ENCODE measurements at places on chromosomes 1 and 21.

- DNase-seq, result no peak
Observed at GRCh38 chr1:11781297-11781696, 19.3 kb downstream of the C1orf167 start.

DNA sequence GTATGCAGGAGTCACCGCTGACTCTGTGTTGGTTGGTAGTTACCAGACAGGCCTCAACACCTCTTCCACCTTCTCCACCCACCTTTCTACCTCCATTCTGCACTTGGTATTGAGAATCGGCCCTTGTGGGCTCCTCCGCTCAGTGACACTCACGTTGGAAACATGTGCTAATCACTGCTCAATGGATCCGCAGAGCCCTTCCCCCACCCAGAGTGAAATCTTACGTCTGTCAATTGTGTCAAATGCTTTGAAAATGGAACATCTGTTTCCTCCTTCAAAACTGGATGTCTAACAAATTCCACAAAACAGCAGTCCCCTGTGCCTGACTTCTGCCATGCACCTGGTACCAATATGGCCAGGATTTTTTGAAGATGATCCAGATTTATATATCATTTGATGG, 65.5 kb upstream of the NRIP1 start:
- DNase-seq, result no peak

DNA sequence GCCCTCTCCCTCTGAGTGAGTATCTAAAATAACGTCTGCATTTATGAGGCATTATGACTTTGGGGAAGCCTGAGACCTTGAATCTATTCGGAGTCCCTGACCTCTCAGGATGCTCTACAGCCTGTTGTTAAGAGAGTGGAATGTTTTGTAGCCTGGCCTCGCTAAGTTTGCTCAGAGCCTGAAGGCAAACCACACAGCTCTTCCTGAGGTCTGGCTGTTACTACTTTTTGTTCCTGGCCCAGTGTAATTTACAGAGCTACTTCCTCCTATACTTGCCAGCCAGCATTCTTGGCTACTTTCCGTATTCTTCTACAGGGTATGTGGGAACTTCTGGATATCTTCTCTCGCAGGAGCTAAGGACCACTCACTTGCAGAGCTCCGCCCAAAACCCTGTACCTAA, 3.6 kb upstream of the ZMYM4 start:
- DNase-seq, result no peak

GRCh38 chr1:4674676-4675075, 20.3 kb downstream of the AJAP1 start:
- no peak for DNase-seq

GRCh38 chr1:48645883-48646282, 130.8 kb downstream of the BEND5 start:
- DNase-seq, result no peak

DNA sequence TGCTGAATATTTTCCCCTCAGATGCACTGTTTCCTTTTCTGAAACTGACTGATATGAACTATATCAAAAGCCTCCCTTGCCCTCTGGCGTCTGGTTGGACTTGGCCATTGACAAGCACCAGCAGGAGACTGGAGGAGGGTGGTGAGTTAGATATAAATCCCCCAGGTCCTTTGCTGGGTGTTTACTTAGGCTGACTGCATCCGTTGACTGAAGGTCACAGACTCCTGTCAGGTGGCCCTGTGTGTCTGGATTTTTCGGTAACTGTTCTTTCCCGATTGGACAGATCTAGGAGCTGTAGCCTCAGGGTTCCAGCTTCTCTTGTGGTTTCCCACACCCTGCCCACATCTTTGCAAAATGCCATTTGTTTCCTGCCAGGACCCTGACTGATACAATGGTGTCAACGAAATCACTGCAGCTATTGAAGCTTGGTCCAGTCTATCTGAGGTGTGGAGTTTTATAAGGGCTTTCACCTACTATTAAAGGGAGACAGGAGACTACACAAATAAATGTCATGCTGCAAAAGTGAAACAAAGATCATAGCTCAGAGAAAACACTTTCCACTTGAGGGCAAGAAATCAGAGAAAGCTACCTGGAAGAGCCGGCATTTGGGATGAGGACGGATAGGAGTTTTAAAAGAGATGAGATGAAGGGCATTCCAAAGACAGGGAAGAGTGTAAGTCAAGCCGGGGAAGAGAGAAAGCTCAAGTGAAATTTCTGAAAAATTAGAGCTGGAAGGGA, 1.5 kb upstream of the MAGI3 start:
- no peak for DNase-seq

DNA sequence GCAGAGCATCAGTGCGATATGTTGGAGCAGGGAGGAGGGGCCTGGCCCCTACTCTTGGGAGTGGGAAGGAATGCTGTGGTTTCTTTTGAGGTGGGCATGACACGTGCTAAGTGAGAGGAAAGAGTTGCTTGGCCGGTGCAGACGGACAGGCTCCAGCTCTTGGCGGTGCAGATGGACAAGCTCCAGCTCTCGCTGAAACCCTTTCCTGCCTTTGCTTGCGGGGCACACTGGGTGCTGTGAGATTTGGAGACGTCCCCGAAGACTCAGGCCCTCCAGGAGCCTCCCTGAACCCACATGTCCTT, 15.9 kb downstream of the PDXK start:
- DNase-seq, result no peak

DNA sequence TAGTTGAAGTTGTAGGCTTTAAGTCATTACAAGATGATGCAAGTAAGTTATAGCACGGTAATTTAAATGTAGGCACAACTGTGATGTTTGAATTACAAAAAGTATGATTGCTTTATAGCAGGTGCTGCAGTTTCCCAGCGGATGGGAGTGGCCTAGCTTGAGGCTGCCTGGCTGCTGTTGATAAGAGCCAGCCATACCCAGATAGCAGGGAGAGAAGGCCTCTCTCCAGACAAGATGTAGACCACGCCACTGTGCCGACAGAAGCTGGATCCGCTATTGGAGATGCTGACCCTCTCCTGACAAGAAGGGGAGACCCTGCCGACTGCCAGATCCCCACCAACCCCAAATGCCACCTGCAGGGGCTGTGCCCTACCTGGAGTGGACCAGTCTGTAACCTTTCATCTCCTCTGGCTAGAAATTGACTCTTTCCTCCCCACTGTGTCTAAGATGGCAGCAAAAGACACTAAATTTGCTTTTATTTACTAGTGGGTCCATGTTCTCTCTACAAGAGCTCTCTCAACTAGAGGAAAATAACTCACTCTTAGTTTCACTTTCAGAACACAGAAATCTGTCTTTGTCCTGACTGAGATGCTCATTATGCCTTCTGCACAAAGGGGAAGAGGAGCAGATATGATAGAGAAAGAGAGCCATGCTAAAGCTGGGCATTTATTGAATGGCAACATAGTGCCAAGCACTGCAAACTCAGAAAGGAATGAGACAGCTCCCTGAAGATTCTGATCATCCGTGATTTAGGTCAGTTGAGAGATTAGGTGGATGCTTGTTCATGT, 127.9 kb downstream of the URB2 start:
- DNase-seq, result no peak

DNA sequence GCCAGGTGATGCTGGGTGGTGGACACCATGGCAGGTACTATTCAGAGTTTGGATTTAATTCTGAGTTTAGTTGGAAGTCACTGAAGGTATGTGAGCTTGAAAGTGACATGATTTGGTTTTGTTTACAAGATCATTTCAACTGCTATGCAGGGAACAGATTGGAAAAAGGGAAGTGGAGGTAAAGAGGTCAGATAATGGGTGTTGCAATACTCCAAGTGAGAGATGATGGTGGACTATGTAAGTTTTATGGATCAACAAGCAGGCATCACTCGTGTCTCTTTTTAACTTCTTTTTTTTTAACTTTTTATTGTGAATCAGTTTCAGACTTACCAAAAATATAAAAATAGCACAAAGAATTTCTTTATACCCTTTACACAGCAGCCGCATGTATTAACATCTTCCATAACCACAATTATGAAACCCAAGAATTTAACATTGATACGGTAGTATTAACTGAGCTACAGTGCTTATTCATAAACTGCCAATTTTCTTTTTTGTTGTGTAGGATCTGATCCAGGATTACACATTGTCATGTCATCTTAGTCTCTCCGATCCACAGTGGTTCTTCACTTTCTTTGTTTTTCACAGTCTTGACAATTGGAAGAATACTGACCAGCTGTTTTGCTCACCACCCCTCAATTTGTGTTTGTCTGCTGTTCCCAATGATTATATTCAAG, 24.9 kb upstream of the NHLH2 start:
- no peak for DNase-seq

- DNase-seq, result no peak
Observed at GRCh38 chr1:53015508-53015860, 46.5 kb upstream of the PODN start.

GRCh38 chr1:25216123-25216522, 16.2 kb downstream of the SYF2 start:
- no peak for DNase-seq

- DNase-seq, result no peak
Observed at GRCh38 chr1:188937965-188938551, 1539.6 kb downstream of the BRINP3 start.

DNA sequence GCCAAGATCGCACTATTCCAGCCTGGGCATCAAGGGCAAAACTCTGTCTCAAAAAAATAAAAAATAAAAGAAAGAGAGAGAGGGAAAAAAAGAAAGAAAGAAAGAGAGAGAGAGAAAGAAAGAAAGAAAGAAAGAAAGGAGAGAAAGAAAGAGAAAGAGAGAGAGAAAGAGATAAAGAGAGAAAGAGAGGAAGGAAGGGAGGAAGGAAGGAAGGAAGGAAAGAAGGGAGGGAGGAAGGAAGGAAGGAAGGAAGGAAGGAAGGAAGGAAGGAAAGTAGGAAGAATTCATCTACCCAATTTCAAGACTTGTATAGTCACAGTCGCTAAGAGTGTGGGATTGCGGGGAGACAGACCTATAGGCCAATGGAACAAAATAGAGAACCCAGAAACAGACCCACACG, 290.6 kb downstream of the NPHP4 start:
- DNase-seq, result no peak

- no peak for DNase-seq
Observed at GRCh38 chr1:45490121-45490625, 790 bp downstream of the TESK2 start.

GRCh38 chr1:85397490-85398032, 67.4 kb downstream of the DDAH1 start:
- no peak for DNase-seq

GRCh38 chr1:161032409-161032808, 6.4 kb downstream of the TSTD1 start:
- no peak for DNase-seq

DNA sequence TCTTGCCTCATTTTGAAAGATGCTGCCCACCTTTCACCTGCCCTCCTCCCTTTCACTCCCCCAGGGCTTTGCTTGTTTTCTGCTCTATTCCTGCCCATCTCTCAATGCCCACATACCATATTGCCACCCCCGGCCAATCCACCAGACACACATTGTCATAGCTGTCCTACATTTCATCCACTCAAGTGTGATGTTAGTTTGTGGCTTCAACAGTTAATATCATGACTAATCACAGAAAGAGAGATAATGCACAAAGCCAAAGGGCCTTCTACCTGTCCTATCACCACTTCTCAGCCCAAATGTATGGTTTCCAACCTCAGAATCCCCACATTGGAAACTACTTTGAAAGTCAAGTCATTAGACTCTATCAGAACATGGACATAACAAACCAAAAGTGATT, 18.0 kb upstream of the RCSD1 start:
- no peak for DNase-seq

- no peak for DNase-seq
Observed at GRCh38 chr21:38170283-38170682, 86.5 kb upstream of the KCNJ15 start.

GRCh38 chr1:234554218-234554697, 55.7 kb downstream of the IRF2BP2 start:
- no peak for DNase-seq

- DNase-seq, result no peak
Observed at GRCh38 chr1:204255225-204255624, 41.4 kb upstream of the GOLT1A start.

DNA sequence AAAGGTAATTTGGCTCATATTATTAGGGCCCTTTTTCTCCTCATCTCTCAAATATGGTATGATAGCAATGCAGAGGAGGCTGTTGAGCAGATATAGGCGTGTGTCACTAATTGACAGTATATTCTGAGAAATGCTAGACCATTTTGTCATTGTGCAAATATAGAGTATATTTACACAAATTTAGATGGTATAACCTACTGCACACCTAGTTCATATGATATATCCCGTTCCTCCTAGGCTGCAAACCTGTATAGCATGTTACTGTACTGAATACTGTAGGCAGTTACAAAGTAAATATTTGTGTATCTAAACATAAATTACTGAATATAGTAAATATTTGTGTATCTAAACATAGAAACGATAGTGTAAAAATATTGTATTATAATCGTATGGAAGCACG, 8.6 kb downstream of the ZBTB37 start:
- DNase-seq, result no peak

GRCh38 chr21:14545906-14546480, at the start of gene SAMSN1:
Gene SAMSN1 (minus strand): TSS chr21:14546315. CDS start chr21:14546261, 54 bp downstream.
- DNase-seq, result no peak

GRCh38 chr1:27941671-27942540, 7.1 kb downstream of the SMPDL3B start:
- DNase-seq, result no peak

DNA sequence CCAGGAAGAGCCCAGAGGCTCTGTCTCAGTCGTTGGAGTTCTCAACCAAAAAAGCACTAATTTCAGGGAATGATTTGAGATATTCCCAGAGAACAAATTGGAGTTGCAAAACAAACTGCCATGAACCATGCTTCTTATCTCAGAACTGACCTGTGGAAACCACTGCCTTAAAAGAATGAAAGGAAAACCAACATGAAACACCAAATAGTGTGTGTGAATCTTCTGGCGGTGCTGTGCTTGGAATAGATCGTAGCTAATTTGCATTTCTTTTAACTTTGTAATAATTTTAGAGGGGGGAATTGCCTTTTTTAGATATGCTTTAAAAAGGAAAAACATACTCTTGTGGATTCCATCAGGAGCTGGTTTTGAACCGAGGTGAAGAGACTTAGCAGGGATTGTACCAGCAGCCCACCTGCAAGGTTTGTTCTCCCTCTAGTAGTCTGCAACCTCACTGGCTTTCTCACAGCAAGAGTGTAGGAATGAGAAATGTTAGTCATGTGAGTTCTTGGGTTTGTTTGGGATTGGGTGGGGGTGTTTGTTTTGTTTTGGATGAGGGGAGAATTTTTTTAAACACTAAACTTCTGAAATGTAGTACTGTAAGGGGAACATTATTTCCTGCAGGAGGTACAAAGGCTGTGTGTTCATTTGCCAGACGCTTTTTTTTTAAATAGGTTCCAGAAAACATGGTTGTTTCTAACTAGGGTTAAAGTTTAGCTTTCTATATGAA, 45.7 kb upstream of the ANGPTL1 start:
- DNase-seq, result no peak

DNA sequence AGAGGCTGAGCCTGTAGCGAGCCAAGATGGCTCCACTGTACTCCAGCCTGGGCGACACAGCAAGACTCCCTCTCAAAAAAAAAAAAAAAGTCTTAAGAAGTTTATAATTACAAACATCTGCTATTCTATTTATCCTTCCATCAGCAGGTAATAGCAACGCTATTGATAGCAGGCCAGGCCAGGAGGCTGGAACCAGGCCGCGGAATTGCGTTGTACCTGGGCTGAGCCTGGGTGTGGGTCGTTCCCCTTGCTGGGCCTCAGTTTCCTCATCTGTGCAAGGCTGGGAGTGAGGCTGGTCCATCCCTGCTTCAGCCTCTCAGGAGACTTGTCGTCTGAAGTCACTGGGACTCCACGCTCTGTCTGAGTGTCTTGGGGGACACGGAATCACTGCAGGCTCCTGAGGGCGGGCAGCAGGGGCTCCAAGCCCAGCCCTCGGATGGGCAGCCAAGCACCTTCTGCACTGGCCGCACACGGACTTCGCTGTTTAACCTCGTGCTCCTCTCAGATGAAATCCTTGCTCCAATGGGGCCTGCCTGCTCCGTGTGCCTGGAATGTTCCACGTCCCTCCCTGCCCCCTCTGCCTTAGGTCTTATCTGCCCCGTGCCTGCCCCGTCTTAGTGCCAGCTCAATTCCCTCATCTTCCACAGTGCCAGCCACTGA, 103.9 kb upstream of the C1orf174 start:
- no peak for DNase-seq
